ENCODE measurements at places on chromosomes 13 and 19.
A peak's percentile ranks its signal among the peaks of the same experiment; 100 is the strongest.

GRCh38 chr13:109369353-109370052, 416.9 kb downstream of the IRS2 start:
- DNase-seq = no peak

DNA sequence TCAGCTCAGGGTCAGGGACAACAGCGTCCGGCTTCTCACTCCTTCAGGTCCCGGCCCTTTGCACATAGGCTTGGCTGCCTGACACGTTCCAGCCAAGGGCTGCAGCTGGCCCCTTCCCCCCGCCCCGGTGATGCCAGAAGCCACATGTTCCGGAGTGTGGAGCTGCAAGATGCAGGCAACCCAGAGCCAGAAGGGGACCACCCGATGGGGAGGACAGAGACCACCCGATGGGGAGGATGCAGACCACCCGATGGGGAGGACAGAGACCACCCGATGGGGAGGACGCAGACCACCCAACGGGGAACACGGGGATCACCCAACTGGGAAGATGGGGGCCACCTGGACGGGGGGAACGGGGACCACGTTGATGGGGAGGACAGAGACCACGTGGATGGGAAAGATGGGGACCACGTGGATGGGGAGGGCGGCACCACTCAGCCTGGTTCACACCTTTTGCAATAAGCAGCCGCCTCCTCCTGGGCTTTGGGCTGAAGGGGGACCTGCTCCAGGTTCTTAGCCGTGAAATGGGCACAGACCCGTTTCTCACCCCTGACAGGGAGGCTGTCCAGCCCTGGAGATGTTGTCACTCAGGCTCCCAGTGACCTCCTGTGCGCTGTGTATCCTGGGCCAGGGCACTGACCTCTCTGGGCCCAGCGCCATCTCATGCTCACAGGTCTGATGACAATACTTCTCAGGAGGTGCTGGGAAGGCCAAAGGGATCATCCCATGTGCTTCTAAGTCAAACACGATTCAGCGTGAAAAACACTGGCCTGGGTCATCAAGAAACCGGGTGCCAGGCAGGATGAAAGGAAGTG, 34.5 kb downstream of the C13orf46 start:
- no peak for DNase-seq

- DNase-seq = no peak
These were observed 153.0 kb upstream of the UQCRFS1 start for GRCh38 chr19:29365836-29366417.

DNA sequence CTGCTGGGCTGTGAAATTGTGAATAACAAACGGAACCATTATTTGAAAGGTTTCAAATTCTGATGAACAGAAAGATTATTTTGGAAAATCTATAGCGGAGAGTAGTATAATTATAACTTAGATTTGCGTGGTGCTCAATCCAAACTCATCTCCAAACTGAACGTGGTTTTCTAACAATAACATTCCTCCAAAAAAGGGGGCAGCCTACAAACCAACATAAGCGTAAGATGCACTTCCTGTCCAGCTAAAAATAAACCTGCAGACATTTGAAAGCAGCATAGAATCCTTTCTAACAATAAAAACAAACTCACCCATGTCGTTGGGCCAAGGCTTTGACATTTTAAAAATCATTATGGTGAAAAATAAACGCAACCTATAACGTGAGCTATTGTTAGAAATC, 178.4 kb downstream of the COL4A1 start:
- no peak for DNase-seq

DNA sequence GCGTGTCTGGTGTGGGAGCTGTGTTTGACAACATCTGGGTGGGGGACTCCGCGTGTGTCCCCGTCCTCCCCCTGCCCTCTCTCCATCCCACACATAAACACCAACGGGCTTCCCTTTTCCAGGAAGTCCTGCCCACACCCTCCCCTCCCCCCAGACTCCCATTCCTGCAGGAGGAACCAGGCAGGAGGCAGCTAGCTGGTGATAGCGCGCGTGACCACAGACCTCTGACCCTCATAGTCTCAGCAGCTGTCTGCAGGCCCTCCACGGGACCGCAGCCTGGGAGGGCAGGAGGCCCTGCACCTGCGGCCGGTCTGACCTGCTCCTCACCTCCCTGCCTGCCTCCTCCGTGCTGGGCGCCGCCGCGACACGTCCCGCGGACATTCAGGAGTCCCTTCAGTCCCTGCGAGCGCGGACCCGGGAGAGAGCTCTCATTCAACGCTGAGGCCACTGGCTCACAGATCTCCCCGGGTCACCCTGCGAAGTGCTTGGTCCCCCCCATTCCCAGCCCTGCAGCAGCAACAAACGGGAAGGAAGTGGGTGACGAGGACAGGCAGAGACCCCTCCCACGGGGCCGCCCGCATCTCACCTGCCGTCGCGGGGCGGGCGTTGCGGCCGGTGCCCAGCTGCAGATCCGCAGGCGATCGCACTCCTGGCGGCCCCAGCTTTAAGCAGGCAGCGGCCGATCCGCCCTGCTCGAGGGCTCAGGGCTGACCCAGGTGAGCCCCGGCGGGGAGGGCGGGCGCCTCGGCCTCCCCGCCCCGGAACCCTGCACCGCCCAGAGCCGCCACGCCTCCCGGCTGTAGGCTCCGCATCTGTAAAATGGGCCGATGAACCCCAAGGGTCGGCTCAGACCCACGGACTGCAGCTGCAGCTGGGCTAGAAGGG, 1.1 kb upstream of the ACP5 start:
- no peak for DNase-seq

DNA sequence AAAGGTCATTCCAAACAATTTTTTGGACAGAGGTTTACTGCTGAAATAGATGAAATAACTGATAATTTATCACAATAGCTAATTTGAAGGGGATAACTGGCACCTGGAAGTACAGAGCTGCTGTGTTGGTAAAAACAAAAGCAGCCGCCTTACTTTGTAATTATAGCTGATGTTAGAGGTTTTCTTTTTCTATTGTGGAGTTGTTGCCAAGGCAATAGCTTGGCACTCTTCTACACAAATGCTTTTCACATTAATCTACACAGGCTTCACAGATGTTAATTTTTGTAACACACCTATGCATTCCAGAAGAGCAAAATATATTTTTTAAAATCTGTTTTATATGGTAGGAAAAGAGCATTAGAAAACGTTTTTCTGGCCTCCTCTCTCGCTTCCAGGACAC, 56.9 kb downstream of the LACC1 start:
- no peak for DNase-seq

DNA sequence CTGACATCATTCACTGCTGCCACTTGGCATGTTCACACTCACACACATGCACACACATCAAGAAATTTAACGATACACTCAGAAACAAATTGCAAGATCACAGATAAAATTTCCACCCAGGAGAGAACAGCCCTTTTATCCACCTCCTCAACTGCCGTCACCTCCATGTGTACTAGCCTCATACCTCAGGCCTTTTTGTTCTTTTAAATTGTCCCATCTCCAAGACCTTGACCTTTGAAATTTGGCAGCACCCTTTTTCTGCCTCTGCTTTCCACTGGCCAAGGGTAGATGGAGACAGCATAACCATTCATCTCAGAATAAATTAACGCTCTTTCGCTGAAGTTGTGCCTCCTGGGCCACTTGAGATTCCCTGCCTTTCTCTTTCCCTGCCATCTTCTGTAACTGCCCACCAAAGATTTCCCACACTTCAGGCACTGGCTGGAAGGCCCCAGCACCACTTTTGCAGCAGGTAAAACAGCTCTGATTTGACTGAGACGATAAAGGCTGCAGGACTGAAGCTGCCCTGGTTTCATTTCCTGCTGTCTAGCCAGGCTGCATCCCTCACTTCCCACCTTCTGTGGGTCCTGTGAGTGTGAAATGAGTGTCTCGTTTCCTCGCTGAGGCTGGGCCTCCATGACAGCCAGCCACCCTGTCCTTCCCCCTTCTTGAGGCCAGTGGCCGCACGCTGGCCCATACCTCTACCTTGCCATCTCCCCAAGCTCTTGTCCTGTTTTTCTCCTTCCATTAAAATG, 39.3 kb downstream of the MBNL2 start:
- no peak for DNase-seq

GRCh38 chr19:47036097-47036651, 12.2 kb downstream of the TMEM160 start:
- DNase-seq = no peak

DNA sequence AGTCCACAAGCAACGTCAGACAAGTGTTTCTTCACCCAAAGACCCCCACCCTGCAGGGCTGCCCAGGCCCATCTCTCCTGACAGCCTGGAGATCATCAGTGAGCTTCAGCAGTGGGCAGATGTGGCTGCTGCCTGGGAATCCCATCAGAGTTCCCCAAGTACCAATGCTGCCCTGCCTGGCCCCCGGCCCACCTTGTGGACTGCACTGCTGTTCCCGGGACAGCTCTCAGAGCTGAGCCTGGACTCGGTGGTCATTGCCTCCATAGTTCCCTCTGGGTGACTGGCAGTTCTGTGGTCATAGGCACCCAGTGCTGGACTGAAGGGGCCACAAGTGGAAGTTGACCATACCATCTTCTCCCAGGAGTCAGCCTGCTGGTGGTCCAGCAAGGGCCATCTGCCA, 24.5 kb upstream of the ZNF492 start:
- no peak for DNase-seq

DNA sequence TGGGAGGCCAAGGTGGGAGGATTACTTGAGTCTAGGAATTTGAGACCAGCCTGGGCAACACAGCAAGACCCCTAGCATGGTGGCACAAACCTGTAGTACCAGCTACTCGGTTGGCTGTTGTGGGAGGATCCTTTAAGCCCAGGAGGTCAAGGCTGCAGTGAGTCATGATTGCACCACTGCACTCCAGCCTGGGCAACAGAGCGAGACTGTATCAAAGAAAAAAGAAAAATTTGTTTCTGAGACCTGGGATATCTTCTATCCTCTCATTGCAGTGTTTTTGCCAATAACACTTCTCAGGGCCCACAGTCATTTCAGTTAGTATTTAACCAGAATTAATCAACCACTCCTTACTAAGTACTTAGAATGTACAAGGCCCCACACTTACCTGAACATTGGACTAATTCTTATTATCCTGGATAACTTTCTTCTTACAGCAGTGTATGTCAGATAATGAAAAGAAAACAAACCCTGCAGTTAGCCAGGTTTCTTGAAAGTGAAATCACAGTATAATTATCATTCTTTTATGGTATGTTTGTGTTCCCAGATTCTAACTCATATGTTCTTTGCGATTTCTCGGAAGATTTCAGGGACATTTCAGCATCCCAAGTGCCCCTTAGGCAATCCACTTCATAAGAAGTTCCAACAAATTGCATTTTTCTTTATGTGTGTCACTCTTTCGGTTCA, 75.6 kb upstream of the KLF5 start:
- peak; percentile 70 for DNase-seq

GRCh38 chr19:3513229-3514140, 7.4 kb downstream of the FZR1 start:
- no peak for DNase-seq

DNA sequence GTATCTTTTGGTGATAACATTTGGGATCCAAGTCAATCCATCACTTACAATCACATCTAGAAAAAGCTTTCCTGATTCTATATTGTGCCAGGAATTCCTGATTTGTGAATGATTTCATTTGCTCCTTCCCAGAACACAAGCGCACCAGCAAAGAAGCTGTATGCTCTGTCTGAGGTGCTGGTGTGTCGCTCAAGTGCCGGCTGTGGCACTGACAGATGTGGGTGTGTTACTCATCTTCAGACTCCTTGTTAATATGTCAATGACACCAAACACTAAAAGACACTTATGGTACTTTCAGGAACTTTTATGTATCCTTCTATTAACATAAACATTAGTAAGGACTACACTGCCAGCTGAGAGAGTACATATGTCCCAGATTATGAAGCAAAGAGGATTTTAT, 429.1 kb downstream of the ITGBL1 start:
- no peak for DNase-seq

DNA sequence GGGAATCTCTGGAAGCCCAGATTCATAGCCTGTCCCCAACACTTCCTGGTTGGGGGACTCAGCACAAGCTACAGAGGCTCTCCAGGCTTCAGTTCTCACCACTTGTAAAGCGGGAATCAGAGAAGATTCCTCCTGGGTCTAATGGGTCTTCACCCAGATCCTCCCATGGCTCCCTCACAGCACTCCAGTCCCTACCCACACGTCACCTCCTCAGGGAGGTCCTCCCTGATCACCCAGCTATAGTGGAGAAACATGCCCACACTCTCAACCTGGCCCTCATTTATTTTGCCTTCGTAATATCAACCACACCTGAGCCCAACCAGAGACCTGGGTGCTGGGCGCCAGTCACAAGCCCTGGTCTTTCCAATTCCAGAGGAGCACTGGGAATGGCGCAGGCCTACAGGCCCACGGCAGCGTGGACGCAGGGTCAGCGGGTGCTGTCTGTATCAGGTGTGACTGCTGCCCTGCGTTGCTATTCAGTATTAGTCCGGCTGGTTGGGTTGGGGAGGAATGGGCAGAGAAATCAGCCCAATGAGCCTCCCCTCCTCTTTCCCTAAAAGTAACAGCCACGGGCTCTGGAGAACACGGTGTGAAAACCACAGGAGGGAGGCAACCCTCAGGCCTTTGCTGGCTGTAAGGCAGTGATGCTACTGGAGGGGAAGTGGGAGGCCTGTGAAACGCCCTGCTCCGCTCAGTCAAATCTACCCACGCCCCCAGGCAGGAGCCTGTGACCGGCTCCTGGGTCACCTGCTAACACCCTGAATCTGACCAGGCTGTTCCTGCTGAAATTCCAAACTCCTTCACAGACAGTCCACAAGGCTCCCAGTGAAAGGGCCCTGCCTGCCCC, 5.2 kb downstream of the AKT2 start:
- DNase-seq = no peak

GRCh38 chr13:65149687-65150086, 2080.4 kb downstream of the PCDH9 start:
- no peak for DNase-seq

DNA sequence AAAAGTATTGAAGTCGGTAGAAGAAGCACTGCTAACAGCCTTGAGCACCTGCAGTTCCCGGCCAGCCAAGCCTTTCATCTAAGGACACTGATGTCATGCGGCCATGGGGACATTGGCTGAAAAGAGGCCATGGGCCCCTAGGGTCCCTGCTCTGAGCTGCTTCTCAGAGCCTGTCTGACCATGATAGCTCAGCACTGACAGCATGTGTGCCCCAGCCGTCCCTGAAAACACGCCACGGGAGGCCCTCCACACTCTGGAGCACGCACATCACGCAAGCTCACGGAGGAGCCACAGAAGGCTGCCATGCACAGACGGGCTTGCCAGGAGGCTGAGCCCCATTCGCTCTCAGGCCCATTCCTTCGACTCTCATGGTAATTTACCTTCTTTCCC, 51.8 kb downstream of the MLLT1 start:
- no peak for DNase-seq

- DNase-seq = no peak
These were observed at the start of the genes COL4A1 and COL4A2 for GRCh38 chr13:110306960-110307766. TSS of gene COL4A1 (minus strand) at chr13:110307157. CDS start at chr13:110307027, 130 bp downstream. TSS of gene COL4A2 (plus strand) at chr13:110307284. CDS start at chr13:110307904, 620 bp downstream.

- DNase-seq = no peak
These were observed 3.4 kb upstream of the NUP62 start for GRCh38 chr19:49932731-49933131.

GRCh38 chr19:31831421-31832175, 482.4 kb upstream of the TSHZ3 start:
- DNase-seq = no peak

- no peak for DNase-seq
These were observed 474.2 kb downstream of the KLF5 start for GRCh38 chr13:73532987-73533510.

DNA sequence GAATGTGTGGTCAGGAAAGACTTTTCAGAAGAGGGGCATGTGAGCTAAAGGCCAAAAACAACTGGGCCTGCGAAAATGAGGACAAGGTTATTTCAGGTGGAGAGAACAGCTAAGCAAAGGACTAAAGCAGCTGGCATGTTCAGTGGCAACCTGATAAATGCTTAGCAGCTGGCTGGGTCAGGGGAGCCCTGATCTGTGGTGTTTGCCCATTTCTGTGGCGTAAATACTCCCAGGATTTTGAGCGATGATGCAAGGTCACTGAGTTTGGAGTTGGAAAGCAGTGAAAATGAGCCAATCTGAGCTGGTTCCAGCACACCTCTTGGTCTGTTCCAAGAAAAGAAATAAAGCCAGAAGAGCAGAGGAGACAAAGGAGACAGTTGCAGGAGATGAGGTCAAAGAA, 704.3 kb downstream of the UQCRFS1 start:
- DNase-seq = no peak

All from AG04449 (cell line).